Activated CD8-positive, alpha-beta memory T cell treated with anti-CD3 and anti-CD28 coated beads for 4 hours (primary cell): ENCODE measurements at places on chromosomes 6 and 20.

DNA sequence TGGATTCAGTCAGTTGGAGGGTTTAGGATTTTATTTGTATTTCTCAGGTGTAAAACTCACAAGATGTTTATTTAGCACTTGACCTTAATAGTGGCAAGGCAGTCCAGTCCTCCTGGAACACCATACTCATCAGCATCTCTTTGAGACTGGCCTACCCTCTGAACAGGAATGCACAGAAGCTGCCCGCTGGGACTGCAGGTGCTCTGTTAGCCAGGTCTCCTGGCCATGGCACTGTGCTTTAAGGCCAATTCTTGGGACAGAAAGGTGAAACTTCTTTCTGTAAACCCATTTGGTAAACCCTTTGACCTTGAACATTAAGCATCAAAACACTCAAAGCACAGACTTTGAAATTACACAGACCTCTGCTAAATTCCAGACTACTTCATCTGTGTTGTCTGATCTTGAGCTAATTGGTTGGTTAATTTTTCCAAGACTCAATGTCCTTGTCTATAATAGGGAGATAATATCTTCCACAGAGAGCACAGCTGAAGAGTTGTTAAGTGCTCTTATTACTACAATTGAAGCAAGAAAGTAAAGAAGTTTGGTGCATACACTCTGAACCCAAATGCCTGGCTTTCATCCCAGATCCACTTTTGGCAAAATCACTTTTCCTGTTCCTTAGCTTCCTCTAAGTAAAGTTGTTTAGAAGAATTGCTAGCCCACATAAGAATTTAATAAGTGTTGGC is 54.9 kb upstream of the NT5E start:
- DNase-seq: no peak

GRCh38 chr6:101129851-101130250 is 248.7 kb upstream of the ASCC3 start:
- DNase-seq: no peak

DNA sequence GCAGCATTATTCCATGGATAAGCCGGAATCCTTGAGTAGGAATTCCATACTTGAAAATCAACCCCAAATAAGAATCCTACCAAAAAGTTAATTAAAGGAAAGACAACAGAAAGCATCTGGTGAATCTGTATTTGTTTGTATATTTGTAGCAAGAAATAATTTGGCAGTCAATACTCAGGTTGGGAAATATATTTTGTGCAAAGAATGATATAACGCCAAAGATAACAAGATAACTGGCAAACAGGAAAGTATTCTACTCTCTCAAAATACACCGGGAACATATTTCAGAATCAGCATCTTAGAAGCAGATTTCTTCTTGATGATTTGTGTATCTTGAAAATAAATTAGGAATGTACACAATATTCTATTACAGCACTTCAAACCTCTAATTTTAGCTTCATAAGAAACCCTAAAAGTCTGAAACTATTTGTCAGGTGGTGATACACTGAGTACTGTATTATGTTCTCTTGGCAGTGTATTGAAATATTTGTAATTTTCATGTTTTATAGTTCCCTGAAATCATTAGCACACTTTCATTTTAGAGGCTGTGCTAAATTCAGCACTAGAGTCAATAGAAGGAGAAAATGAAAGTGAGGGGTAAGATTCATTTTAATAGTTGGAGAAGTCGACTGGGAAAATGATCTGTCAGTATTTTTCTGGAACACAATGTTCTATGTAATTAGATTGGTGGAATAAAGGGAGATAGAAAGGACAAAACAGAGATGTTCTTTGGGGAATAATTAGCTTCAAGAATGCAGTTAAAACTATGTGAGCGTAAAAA is 879.7 kb upstream of the GJE1 start:
- DNase-seq: no peak

DNA sequence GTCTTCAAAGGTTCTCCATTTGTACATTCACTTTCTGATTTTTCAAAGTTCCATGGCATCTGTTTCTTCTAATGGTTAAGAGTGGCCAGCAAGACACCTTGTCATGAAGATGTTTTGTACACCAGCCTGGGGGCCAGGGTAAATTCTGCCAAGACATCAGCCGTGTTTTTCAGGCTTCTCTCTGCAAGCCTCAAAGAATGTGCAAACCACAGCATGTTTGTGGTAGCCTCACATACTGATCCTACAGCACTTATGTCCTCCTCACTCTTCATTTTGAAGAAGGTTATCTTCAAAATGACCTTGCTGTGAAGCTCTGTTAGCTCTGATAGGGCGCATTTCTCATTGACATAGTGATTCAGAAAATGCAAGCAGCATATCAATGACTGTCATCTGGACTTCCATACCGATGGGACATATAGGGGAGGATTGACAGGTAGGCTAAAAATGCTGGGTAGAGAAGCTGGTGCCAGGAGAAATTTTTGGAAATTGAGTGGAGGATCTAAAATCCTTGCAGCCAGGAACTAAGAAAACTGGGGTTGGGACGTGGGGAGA is 59.3 kb upstream of the SPTLC3 start:
- DNase-seq: no peak

DNA sequence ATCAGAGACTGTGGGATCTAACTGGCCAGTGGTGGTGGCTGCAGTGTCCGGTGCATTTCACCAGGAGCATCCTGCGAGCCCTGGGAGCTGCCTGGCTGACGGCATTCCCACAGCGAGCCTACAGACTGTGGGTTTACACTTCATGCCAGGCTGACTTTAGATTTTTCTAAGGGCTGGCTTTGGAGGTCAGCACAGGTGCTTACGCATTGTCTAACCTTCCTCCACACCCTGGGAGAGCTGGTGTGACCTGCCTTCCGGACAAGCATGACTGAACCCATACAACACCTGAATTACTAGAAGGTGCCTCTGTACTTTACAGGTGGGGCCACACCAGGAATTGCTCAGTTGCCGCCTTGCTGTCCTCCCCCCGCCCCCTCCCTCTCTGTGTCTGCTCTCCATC is 96.2 kb downstream of the RREB1 start:
- DNase-seq: no peak

GRCh38 chr20:18678549-18679419 is 90.9 kb downstream of the DTD1 start:
- DNase-seq: no peak

DNA sequence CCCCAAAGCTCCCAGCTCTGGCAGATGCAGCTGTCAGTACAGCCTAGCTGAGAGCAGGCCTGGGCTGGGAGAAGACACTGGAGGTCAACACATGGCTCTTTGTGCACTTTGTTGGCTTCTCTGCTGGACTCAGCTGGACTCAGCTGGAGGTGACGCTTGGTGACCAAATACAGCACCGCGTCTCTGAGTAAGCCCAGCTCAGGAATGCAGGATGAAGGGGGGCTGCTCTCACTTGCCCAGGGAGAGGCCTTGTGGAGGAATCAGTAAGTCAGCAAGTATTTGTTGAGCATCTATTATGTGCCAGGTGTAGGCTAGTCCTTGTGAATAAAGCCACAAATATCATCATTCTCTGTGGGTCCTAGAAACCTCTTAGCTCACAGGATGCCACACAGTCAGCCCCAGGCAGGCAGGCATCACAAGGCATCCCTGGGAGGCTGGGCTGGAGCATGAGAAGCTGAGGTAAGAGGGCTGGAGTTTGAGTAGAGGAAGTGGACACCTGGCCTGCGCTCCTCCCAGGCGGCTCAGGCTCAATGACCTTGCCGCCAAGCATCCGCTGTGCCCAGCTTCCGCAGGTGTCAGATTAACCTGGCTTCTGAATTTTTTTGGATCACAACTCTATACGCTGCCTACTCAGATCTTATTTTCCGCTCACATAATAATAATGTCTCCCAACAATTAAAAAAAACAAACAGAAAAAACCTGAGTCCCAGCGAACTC is 95.4 kb downstream of the TMEM170B start:
- DNase-seq: no peak

- no peak for DNase-seq
Measured at GRCh38 chr6:46507426-46507825, 16.2 kb upstream of the RCAN2 start.

DNA sequence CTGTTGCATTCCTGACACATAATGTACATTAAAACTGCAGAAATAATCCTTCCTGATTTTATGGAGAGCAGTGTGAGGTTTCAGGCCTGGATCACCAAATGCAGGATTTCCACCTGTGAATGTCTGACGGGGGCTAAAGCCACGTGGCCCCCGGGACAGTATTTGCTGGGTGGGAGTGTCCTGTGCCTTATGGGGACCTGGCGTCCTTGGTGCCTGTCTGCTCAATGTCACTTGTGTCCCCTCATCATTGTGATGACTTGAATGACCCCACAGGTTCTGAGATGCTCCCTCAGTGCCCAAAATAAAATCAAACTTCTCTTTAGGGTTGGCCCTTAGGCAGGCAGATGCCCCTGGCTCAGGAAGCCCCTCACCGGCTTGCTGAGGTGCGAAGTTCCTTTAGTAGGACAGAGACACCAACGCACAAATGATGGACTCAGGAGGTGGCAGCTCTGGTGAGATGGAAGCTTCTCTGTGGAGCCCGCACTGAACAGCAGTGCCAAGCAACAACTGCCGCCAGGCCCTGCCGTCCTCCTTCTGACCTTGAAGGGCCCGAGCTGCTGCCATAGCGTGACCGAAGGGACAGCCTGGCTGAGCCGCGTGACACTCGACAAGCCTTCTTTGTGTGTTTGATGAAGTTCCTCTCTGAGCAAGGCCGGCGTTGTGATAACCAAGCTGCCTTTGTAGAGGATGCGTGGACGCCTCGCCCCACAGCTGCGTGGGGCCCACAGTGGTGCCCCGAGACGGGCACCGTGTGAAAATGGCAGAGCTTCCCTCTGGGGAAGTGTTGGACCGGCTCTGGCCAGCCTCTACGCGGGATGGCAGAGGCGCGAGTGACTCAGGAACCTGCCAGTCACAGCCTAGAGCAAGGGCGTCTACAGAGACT is 30.9 kb downstream of the FRMD1 start:
- DNase-seq: no peak

DNA sequence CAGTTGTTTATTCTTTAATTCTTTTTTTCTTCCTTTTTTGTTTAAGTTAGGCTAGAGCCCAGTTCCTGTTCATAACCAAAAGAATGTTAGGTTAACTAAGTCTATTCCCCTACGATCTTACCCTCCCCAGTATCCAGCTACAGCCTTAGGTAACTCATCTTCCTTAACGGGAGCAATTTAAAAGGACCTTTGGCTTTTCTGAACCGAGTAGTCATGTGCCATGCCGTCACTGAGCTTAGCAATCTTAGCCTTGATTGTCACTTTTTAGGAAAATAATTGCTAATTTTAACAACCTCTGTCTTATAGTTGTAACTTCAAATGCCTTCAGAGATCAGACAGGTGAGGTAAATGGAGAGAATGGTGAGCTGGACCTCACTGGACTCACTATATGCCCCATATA is 6.2 kb downstream of the METTL24 start:
- DNase-seq: no peak

DNA sequence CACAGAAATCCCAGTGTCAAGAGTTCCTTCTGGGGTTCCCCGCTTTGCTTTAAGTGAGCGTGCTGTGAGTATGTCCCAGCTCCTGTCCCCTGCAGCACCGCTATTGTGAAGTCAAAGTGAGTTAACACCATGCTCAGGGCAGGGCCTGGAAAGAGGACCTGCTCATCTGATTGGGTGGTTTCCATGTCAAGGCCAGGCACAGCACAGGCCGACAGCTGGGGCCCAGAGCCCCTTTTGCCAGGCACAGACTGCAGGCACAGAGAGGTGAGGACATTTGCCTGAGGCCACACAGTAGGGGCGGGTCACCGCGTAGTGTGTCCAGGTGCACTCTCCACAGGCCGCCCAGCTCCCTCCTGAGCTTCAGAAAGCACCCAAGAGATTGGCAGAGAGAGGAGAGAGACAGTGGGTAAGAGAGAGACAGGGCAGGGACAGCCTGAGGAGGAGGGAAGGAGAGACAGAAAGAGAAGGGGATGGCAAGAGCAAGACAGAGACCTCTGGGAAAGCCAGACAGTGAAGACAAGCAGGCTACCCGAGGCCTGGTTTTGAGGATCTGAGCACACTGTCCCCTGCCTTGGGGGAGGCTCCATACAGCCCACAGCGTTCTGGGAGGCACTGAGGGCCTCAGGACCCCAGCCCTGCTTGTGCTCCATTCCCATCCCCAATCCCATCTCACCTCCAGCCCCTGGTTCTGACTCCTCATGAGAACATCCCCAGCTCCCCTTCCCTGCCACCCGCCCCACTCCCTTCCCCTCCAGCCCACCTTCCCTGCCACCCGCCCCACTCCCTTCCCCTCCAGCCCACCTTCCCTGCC is 6.5 kb upstream of the BPIFB1 start:
- no peak for DNase-seq

DNA sequence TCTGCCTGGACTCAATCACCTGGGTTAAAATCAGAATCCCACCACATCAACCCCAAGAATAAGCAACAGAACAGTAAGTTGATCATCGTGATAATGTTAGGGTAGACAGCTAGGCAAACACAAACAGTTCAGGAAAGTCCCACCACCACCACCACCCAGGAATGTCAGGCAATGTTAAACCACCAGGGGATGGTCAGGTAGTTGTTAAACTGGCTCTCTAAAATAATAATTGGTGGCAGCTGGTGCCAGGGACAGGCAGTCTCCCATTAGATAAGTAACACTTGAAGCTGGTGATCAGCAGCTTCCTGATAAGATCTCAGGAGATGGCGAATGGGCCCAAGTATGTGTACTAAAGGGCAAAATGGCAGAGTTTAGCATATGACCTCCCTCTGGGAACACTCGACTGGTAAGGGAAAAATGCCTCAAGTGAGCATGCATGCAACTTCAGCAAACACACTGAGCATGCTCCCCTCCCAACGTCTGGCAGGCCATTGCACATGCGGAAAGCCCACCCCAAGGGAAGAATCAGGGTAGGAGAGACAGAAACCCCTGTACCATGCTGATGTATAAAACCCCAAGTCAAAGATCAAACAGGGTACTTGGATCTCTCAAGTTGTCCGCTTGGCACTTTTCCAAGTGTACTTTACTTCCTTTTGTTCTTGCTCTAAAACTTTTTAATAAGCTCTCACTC is 66.6 kb downstream of the IPCEF1 start:
- DNase-seq: no peak

GRCh38 chr6:10884245-10884972 is 2.4 kb upstream of the SYCP2L start:
- DNase-seq: no peak

GRCh38 chr6:87766211-87766610 is 64.2 kb upstream of the AKIRIN2 start:
- DNase-seq: no peak

DNA sequence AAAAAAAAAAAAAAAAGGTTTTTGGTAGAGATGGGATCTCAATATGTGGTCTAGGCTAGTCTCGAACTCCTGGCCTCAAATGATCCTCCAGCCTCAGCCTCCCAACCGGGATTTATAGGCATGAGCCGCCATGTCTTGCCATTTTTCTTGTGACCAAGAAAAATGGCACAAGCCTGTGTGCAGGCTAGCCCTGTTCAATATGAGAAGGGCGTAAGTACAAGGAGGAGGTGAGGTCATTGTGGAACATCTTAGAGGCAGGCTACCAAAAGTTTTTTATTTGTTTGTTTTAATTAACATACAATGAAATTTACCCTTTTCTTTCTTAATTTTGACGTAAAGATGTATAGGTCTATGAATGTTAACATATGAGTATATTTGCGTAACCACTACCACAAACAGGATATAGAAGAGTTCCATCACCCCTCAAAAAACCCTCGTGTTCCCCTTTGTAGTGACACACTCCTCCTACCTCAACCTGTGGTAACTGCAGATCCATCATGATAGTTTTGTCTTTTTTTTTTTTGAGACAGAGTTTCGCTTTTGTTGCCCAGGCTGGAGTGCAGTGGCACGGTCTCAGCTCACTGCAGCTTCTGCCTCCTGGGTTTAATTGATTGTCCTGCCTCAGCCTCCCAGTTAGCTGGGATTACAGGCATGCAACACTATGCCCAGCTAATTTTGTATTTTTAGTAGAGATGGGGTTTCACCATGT is 28.3 kb upstream of the KIF3B start:
- no peak for DNase-seq

- no peak for DNase-seq
Measured at GRCh38 chr6:106165885-106166485, 79.8 kb downstream of the PRDM1 start.

GRCh38 chr6:113351173-113351834 is 505.8 kb upstream of the MARCKS start:
- no peak for DNase-seq
